Epithelial cell of proximal tubule (primary cell): ENCODE measurements at places on chromosomes 7 and 10.

DNA sequence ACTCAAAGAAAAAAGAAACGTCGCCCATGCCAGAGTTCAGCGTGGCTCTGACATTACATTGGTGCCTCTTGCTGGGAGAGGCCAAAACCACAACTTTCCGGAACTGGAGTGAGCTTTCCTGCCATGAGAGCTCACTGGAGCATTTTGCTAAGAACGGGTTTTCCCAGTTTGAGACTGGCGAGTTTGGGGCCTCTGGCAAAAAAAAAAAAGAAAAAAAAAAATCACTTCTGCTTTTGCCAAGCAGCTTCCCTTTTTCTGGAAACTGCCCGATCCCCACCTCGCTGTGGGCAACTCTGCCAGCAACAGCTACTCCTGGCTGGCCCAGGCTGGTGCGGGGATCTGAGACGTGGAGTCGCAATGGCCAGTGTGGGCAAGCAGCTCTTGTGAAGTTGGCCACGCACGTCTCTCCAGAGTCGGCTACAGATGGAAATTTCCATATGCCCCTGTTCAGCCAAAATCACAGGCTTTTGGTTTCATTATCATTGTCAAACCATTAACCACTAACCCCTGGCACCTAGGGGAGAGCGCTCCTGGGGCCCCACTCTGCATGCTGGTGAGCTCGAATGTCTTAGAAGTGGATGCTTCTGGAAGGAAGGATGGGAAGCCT is 25.7 kb downstream of the PRKAG2 start:
- no peak for DNase-seq

DNA sequence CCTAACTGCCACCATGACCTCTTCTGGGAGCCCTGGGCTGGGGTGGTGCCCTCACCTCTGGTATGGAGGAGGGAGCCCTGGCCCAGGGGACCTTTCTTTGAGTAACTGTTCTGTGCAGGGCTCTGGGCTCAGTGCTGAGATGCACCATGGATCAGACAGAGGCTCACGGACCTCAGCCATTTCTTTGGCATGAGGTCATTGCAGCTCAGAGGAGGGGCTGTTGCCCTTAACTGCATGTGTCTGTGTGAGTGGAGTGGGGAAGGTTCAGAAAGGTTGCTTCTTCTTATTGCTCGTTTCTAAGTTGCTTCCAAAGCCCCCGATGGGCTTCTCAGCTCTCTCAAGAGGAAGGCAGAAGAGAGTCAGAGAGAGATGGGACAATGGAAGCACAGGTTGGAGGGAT is 233.9 kb downstream of the RPS24 start:
- DNase-seq = no peak

DNA sequence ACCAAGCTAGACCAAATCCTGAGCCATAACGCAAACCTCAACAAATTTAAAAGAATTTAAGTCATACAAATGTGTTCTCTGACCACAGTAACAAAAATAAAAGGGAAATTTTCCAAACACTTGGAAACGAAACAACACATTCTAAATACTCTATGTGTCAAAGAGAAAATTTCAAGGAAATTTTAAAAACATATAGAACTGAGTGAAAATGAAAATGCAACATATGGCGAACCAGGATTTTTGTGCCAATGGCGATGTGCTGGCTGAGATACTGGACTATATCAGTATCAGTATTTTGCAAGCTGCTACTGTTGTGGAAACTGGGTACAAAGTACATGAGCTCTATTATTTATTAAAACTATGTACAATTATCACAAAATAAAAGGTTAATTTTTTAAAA is 34.1 kb downstream of the KNDC1 start:
- DNase-seq = no peak

GRCh38 chr10:99850021-99850766 is 67.8 kb downstream of the ABCC2 start:
- DNase-seq = no peak

GRCh38 chr10:26890956-26891355 is 30.2 kb upstream of the ABI1 start:
- DNase-seq = peak; percentile 29
